ENCODE measurements at places on chromosomes 4 and X.
A peak's percentile ranks its signal among the peaks of the same experiment; 100 is the strongest.

- peak; percentile 7 for DNase-seq
Measured at GRCh38 chr4:55184600-55185523, 59.5 kb upstream of the KDR start.

DNA sequence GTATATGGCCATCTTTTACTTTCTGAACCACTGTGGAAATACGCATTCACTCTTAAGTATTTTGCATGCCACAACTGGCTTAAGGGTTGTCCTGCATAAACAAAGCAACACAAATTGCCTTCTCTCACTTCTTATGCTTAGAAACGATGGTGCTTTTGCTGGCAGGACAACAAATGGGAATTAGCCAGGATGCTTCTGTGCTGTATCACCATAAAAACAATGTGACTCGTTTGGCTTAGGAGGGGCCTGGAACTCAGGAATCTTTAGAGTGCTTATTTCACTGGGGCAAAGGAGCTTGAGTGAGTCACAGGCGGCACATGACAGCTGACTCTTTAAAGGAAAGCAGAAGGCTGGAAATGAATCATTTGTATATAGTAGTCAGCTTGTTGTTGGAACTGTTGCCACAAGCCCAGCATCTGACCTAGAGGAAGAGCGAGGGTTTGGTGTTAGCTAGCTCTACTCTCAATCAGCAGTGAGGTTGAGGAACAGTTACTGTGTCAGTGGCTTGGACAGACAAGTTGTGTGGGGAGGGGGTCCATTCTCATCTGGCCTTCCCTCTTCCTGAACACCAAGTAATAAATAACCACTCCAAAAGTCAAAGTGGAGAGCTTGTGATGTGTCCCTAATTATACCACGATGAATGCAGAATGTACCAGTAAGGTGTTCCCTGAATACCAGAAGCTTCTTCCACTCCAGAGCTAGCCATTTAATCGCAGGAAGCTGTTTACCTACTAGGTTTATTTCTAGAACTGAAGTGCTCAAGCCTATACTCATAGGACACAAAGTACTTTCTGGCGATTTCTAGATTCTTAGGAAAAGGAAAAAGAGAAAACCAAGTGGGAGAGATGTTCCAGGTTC is 293.1 kb downstream of the CAMK2D start:
- DNase-seq, result no peak

- DNase-seq, result no peak
Measured at GRCh38 chr4:118711052-118711451, 25.9 kb downstream of the METTL14 start.

- no peak for DNase-seq
Measured at GRCh38 chr4:156391325-156391653, 437.6 kb upstream of the CTSO start.

- DNase-seq, result no peak
Measured at GRCh38 chrX:149611623-149612175, 16.6 kb upstream of the HSFX2 start.

DNA sequence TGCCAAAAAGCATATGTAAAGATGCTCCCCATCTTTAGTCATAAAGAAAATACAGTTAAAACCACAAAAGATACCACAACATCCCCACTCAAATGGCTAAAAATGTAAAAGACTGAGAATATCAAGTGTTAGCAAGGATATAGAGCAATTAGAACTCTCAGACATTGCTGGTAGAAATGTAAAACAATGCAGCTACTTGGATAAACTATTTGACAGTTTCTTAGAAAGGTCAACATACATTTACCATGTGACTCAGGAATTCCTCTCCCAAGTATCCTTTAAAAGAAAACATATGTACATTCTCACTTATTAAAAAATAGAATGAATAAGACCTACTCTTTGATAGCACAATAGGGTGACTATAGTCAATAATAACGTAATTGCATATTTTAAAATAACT is 173.7 kb downstream of the HNRNPD start:
- DNase-seq, result no peak

DNA sequence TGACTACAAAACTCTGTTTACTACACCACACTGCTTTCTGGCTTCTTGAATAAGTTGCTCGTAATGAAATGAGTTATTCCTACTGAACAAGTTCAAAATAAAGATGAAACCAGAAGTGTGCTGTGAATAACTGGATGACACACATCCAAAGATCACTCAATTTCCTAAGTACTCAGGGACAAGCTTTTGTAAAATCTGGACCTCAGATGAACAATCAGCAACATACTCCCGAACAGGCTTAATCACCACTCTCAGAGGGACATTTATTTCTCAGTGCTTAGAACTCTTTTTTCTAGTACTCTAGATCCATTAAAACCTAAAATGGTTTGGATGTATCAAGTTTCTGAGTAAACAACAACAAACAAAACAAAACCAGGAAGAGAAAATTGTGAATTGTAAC is 61.5 kb upstream of the EXOC1L start:
- DNase-seq, result no peak

DNA sequence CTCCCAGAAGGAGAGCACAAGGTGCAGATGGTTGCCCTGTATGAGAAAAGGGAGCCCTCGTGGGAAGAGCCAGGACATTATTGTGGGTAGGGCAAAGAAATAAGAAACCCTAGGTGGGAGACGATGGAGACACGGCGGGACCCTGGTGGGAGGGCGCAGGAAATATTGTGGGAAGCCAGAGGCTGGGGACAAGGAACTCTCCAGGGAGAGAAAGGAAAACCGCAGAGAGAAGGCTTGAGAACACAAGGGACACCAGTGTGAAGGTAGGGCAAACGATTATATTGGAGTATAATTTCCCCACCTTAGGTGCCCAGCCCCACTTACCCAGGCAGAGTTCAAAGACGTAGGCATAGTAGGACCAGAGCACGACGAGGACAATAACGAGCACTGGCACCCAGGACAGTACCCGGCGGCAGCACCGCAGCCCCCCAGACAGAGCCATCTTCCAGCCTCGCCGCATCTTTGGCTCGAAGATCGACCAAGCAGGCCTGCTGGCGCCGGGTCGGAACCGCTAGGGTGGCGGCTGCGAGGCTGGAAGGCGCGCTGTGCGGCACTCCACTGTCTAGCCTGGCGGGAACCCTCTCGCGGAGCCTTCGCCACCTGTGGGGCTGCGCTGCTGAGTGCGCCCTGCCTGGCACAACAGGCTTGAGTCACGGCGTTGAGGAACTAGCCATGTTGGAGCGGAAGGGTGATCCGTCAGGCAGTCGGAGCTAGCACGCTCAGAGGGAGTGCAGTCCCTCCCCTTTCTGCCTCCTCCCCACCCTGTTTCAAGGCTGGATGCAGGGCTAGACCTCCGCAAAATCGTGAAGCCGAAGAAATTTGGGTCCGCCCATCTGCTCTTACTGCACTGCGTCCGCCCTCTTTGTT is at the start of gene ZDHHC15:
Gene ZDHHC15, minus strand, starts transcription at position 473 of the 867 bp plus-strand sequence. Its CDS starts 13 bp downstream, at position 460.
- peak; percentile 33 for DNase-seq

DNA sequence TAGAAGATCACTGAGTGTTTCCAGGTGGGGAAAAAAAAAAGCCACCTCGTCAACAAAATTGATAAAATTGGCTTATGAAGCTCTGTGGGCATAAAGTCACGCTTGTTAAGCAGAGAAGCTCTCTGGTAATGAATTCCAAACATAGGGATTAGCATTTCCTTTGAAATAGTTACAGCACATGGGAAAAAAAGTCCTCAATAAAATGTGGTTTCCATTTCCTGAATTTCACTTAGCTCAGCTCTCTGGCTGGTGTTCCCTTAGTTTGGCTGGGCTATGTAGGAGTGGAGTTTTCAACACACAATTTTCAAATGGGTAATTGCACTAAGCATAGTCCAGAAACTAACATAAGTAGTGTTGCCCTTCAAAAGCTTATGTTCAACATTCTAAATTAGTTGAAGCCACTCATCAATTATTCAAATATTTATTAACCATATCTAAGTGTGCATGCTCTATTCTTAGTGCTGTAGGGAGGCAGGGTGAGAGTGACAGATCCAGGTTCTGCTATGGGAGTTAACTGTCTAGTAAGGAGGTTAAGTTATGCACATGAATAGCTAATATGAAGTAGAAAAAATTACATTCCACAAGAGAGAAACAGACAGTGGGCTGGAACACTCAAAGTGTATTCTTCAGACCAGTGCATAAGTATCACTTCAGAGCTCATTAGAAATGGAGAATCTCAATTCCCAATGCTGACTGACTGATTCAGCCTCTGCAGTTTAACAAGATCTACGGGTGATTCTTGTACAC is 445.7 kb downstream of the SMARCA1 start:
- no peak for DNase-seq

All from globus pallidus (tissue), 1 donor.